Neural crest cell (in vitro differentiated cells): ENCODE measurements at places on chromosomes 3 and 15. TPM values are rescaled to one million over a fixed set of nuclear protein-coding genes. Genes with fewer than 3 reads are reported as not detected.

Gene FANCD2
- 65.4 and 67.9 TPM in 2 replicates for total RNA-seq

Gene TTLL13
- 0.19 TPM in 1 of 2 replicates, not detected in the other for total RNA-seq

Gene ZBTB47
- 6.6 and 7.3 TPM in 2 replicates for total RNA-seq

Gene MYRIP
- 0.48 and 0.54 TPM in 2 replicates for total RNA-seq

Gene DNAH12
- 0.09 and 0.34 TPM in 2 replicates for total RNA-seq

Gene C3orf49
- total RNA-seq = not detected in 2 replicates

Gene NCEH1
- 1.8 and 2.3 TPM in 2 replicates for total RNA-seq

Gene GOLGA8O
- 0.45 TPM in 1 of 2 replicates, not detected in the other for total RNA-seq

Gene SAMMSON
- total RNA-seq = not detected in 2 replicates

Gene GOLGA6A
- total RNA-seq = not detected in 2 replicates

Gene CEP19
- total RNA-seq = 5.8 and 6.3 TPM in 2 replicates

Gene CDHR4
- 0.12 and 0.16 TPM in 2 replicates for total RNA-seq

Gene TMEM266
- total RNA-seq = 0.34 and 0.58 TPM in 2 replicates

Gene DNAJC19
- 54.6 and 63.0 TPM in 2 replicates for total RNA-seq

Gene SMCO1
- total RNA-seq = not detected in 2 replicates

Gene GRAMD1C
- total RNA-seq = 1.6 and 2.4 TPM in 2 replicates

Gene C3orf62
- total RNA-seq = 9.2 and 9.8 TPM in 2 replicates

Gene NAALADL2
- 2.8 and 4.3 TPM in 2 replicates for total RNA-seq

Gene TRIM42
- not detected in 2 replicates for total RNA-seq

Gene TM4SF4
- total RNA-seq = not detected in 2 replicates

Gene YEATS2
- 61.9 and 64.6 TPM in 2 replicates for total RNA-seq

Gene PEX5L
- total RNA-seq = 0.96 and 1.7 TPM in 2 replicates

Gene EOMES
- total RNA-seq = not detected in 2 replicates

Gene ABHD6
- total RNA-seq = 5.5 and 7.3 TPM in 2 replicates

Gene GAP43
- total RNA-seq = 41.8 and 42.9 TPM in 2 replicates

Gene NANOGP8
- 0.34 TPM in 1 of 2 replicates, not detected in the other for total RNA-seq
